ENCODE measurements at places on chromosomes 11 and 22. TPM values are rescaled to one million over a fixed set of nuclear protein-coding genes. Genes with fewer than 3 reads are reported as not detected.

DNA sequence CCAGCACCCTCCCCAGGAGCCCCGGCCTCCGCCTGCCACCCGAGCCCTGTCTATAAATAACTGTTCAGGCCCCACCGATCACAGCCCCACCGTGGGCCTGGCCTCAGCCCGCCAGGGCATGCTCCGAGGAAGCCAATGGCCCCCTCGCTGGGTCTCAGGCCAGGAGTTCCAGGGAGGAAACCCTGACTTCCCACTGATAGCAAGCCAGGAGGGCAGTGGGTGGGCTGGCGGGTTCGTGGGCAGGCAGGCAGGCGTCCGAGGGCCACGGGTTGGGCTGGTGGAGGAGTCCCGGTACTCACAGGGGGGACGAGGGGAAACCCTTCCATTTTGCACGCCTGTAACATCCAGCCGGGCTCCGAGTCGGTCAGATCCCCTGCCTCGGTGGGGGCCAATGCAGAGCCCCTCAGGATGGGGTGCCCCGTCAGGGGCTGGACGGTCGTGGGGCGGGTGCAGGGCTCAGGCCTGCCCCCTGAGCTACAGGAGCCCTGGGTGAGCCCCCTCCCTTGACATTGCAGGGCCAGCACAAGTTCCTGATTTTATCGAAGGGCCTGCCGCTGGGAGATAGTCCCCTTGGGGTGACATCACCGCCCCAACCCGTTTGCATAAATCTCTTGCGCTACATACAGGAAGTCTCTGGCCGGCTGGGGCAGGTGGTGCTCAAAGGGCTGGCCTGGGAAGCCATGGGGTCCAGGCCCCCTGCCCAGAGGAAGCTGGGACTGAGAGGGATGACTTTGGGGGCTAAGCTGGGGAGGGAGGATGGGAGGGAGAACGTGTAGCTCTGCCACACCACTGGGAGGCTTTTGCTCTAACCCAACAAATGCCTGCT is at the start of gene SPI1:
Gene SPI1, minus strand, starts transcription at position 538 of the 826 bp plus-strand sequence. Its CDS starts 194 bp downstream, at position 344.
- DNase-seq = peak; percentile 97

GRCh38 chr11:108606070-108606469 is 12.5 kb upstream of the EXPH5 start:
- no peak for DNase-seq

DNA sequence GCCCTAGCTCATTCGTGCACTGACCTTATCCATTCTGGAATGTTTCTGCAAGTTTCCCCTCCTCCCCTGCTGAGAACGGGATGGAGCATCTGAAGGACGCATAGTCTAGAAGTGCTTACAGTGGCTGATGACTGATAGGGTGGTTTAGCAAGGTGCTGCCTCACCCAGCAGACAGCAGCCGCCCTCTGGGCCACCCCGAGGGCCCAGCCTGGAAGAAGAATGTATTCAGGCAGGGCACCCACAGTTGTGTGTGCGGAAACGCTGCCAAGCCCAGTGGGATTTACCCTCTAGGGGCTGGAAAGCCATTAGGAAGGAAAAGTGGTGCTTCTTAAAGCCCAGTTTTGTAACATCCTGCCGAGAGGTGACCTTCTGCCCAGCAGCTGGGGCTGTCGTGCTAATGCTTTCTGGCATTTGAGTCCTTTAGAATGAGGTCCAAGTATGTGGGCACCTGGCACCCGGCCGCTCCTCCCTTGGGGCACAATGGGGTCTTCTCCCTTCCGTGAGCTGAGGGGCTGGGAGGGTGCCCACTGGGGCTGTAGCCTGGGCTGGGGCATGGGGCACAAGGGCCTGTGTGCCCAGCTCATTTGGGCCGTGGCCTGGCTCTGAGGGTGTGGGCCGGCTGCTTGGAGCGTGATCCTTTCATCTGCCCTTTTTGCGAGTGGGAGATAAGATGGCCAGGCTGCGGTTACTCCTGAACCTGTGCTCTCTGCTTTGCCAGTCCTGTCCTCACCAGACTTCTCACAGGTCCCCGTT is 14.4 kb downstream of the FBLN1 start:
- no peak for DNase-seq

DNA sequence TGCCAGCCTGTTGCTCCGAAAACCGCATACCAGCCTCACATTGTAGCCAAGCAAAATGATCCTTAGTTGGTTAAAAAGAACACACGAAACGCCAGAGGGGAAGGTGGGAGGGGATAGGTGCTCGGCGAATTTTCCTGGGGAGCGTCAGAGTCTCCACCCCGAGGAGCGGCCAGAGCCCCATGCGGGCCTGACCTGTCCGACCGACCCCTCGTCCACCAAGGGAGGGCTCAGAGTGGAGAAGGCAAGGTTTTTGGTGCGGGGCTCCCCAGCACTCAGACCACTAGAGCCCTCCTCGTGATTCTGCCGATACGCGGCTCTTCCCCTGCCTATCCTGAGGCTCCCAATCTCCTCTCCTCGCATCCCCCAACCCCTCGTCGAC is 39.6 kb downstream of the DIXDC1 start:
- DNase-seq = no peak

DNA sequence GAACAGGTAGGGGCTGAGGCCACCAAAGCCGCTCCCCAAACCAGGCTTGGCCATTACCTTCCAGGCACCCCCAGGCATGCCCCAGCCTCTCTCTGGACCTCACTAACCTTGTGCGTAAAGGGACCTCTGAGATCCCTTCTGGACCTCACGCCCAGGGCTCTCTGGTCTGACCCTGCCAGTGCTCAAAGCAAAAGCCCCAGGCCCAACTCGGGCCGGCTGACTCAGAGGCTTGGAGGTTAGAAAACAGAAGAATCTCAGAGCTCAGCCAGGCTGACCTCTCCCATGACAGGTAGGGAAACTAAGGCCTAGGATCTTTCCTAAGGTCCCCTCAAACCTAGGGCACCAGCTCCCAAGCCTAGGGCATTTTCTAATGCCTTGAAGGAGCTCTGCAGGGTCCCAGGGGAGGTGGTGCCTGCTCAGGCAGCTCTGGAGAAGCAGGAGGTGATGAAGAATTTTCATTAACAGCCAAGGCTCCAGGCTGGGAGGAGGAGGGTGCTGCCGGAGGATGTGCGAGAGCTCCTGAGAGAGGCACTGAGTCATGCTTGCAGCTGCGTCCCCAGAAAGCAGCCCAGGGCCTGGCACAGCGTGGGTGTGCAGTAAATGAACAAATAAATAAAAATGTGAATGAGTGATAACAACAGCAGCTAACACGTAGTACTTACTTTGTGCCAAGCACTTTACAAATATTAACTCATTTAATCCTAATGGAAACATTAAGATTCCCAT is 25.6 kb downstream of the ARRB1 start:
- no peak for DNase-seq

DNA sequence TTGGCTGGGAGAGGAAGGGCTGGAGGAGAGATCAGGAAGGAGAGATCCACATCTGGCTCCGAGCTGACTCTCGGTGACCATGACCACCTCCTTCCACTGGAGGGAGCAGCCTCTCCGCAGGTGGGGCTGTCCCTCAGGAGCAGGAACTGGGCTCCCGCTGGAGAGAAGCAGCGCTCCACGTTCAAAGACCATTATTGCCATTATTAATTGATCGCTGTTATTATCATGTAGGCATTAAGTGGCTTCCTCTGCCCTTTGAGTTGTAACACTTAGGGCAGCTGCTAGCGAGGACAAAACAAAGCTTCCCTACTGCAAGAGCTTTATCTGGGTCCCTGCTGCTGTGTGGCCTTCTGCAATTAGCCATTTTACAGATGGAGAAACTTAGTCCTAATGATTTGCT is 251.9 kb downstream of the ST3GAL4 start:
- DNase-seq = peak; percentile 20

DNA sequence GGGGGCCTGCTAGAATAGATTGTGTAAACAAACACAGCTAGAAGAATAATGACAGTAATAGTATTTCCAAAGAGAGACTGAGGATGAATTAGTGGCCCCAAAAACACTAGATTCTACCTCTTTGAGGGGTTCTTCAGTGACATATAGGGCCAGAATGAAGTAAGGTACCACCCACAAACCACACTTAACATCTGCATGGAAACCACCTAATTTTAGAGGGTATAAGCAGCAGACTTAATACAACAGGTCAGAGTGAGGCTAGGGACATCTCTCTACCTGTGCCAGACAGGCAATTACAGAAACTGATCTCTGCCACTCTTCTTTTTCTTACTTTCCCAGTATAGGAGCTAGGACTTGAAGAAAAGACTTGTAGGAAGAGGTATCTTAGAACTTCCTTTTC is 20.1 kb downstream of the ELP4 start:
- no peak for DNase-seq

DNA sequence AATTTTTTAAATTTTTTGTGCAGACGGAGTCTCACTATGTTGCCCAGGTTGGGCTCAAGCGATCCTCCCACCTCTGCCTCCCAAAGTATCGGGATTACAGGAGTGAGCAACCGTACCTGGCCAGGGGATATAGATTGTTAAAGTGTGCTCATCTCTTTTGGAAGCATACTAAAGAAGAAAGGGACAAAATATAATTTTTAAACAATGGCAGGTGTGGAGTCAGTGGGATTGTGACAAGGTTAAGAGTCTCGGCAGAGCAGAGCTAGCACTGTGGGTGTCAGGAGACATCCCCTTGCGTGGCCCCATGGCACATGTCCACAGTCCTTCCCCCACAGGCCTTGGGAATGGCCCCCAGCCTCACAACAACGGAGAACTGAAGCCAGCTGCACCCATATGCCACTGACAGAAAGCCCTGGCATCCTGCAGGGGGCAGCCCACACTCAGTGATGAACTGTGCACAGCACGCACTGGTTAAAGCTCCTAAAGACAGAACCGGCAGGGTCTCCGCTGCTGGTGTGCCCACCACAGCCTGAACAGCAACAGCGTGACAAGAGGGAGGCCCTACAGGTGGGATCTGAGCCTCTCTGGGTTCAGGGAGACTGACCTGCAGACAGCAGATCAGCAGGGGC is 29.9 kb downstream of the SERPIND1 start:
- peak; percentile 53 for DNase-seq

DNA sequence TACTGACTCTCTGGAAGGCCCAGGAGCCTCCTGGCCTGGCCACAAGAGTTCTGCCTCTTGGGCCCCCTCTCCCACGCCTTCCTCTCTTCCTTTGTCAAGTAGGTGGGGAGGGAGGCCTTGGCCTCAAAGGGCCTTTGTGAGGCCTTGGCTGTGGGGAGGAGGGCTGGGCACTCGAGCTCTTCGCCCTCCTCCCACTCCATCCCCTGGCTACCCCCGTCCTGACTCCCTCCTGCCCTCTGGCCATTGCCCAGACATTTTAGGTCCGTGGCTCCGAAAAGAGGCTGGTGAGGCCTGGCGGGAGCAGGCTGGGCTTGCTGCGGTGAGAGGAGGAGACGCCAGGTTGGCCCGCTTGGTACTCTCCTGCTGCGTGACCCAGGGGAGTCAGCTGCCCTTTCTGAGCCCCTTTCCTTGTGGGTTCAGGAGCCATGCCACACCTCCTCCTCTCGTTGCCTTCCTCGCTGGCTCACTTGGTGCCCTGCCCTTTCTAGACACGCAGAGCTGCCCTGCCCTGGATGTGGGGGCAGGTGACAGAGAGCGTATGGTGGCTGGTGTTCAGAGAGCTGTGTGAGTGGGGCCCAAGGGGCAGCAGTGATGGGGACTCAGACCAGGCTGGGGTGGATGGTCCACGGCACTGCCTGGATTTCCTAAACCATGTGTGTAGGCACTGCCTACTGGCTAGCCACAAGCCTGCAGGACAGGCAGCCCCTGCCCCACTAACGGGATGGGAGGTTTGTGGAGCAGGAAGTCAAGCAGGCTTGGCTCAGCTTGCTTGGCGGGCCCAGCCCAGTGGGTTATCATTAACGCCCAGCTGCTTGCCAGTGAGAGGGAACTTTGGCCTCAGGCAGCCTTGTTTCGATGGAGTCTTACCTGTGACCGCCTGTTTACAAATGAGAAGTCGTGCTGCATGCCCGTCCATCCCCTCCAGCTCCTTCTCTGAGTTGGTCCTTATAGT is 15.8 kb upstream of the OMP start:
- DNase-seq = no peak

DNA sequence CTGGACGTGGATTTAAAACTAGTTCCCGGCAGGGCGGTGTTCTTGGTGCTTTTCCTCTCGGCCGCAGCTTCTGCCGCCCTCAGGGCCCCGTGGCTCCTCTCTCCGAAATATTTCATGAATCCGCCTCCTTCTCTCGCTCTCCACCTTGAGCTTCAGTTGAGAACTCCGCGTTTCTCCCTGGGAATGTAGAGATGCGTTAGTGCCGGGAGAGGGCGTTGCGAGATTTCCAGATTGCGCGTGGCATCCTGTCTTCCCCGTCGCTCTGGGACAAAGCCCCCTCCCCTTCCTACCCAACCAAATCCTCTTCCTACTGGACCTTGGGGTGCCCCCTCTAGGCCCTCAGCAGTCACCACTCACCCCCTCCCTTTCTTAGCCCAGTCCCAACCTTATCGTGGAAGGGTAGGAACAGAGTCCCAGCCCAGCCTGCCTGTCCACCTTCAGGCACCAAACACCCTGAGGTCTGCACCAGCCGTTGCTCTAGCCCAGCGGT is 15.5 kb upstream of the RAC2 start:
- DNase-seq = no peak

DNA sequence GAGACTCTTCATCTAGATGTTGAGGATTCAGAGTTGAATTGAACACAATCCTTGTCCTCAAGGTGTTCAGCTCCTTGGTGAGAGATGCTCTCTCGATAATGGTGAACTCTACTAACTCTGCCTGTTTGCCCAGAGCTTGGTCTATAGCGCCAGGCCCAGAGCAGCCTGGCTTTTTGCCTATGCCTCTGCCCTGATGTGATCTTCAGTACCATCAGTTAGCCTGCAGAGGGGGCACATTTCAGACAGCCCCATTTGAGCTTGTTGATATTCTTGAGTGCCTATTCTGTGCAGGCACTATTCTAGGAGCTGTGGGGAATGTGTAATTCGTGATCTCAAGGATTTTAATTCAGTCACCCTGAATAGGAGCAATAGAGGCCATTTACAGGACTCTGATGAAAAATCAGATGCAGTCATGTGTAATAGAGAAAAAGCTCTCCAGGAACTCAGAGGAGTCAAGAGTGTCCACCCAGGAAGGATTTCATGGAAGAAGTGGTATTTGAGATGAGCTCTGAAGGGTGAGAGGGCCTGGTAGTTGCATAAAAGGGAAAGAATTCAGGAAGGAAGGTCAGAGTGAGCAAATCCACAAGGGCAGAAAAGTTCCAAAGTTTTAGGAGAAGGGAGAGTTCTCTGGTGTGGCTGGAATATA is 19.3 kb downstream of the GTPBP1 start:
- no peak for DNase-seq

The TIGD3 gene
- total RNA-seq = 4.8 TPM

The OR8D4 gene
- total RNA-seq = not detected

The C11orf86 gene
- total RNA-seq = not detected

The NXPE1 gene
- not detected for total RNA-seq
